Central memory CD4-positive, alpha-beta T cell (primary cell): ENCODE measurements at places on chromosomes 5 and 9.
A peak's percentile ranks its signal among the peaks of the same experiment; 100 is the strongest.

- peak; percentile 46 for DNase-seq
Observed at GRCh38 chr9:136231478-136232297, 13.9 kb downstream of the QSOX2 start.

- no peak for DNase-seq
Observed at GRCh38 chr5:44942524-44943001, 133.8 kb downstream of the MRPS30 start.

DNA sequence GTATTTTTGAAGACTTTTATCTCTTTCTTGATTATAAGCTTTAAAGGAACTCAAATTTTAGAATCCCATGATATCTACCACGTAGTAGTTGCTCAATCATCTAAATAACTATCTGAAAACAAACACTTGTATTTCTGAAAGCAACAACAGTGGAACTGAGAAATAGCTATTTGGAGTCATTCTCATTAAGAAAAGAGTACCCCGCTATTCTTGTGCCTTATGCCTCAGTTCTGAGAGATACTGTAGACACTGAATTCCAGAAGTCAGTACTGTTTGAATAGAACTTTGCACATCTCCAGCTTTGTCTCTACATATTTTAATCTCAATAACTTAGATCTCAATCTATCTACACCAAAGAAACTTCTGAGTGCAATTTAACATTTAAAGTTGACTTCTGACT lies 11.4 kb downstream of the CHD1 start:
- no peak for DNase-seq

GRCh38 chr5:6361101-6361500 lies 17.2 kb downstream of the MED10 start:
- no peak for DNase-seq

DNA sequence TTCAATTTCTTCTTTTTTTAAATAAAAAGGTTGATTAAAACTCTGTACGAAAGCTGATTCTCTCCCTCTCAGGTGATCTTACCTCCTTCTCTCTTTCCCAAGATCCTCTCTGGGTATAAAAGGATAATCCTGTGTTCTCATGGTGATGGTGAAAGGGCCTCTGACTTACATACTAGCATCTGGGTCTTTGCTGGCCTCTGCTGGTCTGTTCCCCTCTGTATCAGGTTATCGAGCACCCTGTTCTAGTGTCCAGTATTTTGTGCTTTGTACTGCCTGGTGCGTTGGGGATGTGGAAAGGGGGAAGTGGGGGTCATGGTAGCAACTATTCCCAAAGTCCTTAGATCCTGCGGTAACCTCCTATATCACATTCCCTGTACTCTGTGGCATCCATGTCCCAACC lies 328.9 kb downstream of the NR2F1-AS1 start:
- DNase-seq, result no peak

GRCh38 chr9:129231022-129231739 lies 53.1 kb upstream of the IER5L start:
- no peak for DNase-seq

- DNase-seq, result no peak
Observed at GRCh38 chr5:57559110-57559635, 76.6 kb upstream of the ACTBL2 start.

DNA sequence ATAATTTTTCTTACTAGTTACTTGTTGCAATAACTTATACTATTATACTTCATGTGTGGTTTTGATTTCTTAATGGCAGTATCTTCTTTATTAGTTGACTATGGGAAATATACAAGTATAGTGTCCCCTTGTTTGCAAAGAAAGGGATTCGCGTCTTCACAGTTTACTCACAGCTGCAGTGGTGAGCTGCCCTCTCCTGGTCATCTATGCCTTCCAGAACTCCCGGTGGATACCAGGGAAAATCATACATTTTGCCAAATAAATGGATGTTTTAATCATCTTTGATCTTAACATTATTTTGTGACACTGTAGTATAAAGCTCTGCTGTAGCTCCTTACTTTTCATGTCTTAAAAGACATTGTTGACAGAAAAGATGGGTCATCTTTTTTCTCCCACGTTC lies 142.0 kb downstream of the ZCCHC7 start:
- DNase-seq, result no peak

DNA sequence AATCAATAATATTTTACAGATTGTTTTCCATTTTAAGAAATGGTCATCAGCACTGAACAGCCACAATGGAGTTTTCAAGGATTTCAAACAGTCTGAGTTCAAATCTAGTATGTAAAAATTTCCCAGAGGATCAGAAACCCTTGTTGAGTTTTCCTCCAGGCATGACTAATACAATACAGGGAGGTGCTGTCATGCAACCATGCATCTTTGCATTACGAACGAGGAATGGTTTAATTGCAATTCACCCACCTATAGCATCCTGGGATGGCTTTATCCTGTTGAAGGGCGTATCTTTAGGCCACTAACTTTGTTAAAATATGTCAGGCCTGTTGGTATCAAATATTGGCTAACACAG lies 196.4 kb downstream of the EFNA5 start:
- no peak for DNase-seq

DNA sequence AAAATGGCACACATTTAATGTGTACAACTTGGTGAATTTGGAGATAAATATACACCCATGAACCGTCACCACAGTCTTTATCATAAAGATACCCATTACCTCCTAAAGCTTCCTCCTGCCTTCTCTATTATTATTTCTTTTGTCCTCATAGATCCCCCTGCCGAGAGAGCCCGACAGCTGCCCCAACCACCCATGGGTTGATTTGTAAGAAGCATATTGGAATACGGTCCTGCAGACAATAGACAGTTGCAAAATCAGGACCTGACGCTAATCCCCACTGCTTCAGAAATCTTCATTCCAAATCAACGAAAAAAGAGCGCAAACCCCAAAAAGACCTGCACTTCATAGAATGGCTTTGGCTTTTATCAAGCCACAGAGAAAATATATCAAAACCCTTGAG lies 697.5 kb downstream of the SEMA5A start:
- no peak for DNase-seq

GRCh38 chr5:78331523-78332080 lies 28.8 kb upstream of the SCAMP1 start:
- no peak for DNase-seq

DNA sequence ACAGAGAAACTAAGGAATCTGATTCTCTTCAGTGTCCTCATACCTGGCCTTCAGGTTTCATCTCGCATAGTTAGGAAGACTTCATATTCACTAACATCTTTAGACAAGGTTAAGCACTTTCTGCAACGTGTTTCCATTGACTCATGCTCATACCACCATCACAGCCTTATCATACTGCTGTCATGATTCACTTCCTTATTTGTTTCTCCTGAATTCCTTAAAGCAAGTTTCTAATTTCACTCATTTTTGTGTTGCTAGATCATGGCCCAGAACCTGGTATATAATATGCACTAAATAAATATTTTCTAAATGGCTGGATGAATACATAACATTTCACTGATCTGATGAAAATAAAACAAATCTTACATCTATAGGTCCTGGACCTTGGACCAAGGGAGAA lies 472.9 kb downstream of the PRELID2 start:
- DNase-seq, result no peak

- DNase-seq, result no peak
Observed at GRCh38 chr5:154002511-154003020, 36.1 kb downstream of the FAM114A2 start.

- no peak for DNase-seq
Observed at GRCh38 chr9:31674264-31674663, 710.2 kb upstream of the ACO1 start.

DNA sequence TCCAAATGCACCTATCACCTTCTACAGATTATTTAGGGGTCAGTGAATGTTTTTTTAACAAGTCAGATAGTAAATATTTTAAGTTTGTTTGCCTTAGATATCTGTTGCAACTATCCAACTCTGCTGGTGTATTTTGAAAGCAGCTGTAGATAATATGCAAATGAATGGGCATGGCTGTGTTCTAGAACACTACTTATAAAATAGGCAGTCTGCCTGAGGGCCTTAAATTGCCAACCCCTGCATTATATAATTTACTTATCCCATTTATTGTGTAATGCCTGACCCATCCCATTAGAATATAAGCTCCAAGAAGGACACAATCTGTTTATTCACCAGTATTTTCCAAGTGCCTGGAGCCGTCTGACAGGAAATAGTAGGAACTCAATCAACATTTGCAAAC lies 149.0 kb downstream of the TTC39B start:
- no peak for DNase-seq

GRCh38 chr5:140140435-140140834 lies 14.7 kb downstream of the IGIP start:
- DNase-seq, result no peak

DNA sequence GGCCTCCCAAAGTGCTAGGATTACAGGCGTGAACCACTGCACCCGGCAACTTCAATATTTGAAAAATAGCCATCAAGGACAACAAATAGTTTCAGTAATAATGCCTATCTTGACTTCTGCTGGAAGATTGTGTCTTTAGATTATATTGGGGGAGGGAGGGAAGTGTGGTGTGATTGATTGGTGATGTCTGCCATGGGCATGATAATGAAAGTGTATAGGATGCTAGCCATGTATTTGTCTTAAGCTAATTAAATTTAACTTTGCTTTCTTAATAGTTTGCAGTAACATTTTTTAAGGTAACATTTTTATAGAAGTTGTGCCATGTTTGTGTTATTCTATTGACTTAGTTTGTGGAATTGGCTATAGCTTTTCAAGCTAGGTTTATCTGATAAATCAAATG lies 4.6 kb downstream of the JMY start:
- no peak for DNase-seq

GRCh38 chr5:25295067-25295466 lies 650.3 kb upstream of the CDH10 start:
- no peak for DNase-seq

GRCh38 chr9:78291240-78291925 lies 5.5 kb upstream of the PSAT1 start:
- no peak for DNase-seq

GRCh38 chr9:127162864-127163365 lies 40.5 kb upstream of the ANGPTL2 start:
- DNase-seq, result no peak

DNA sequence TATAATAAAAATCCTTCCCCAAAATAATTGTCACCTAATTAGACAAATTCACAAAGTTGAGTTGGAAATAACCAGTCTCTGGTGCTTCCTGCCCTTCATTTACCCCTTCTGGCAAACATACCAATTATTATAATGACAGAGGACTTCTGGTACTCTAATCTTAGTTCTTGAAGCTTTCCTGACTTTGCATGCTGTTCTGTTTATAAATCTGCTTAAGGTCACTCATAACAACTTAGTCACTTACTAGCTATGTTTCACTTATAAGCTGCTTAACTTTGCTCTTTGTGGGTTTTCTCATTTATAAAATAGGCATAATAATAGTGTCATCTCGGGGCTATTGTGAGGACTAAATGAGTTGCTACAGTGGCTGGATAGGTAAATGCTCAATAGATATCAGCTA lies 446.5 kb downstream of the EFNA5 start:
- DNase-seq, result no peak

DNA sequence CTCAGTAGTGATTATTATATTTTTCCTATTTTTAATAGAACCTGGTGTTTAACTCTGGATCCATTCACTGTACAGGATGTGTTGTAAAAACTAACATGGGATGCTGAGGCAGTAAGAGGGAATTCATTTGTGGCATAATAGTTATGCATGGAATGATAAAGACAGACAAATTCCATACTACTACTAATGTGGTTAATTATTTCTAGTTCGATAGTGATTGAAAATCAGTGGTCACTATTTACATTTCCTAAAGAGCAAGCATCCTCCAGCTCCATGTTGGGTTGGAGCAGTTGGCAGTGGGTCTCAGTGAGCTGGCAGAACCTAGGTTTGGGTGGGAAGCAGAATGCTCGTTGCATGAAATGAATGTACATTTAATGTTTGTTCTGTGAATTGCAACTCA lies 122.6 kb downstream of the SAXO1 start:
- no peak for DNase-seq

GRCh38 chr9:107465467-107466451 lies 23.8 kb downstream of the KLF4 start:
- no peak for DNase-seq

- DNase-seq, result no peak
Observed at GRCh38 chr5:180378438-180379344, 25.6 kb upstream of the GFPT2 start.
